NCI-H1105 (cell line): ENCODE measurements at places on chromosomes 5 and 9.

DNA sequence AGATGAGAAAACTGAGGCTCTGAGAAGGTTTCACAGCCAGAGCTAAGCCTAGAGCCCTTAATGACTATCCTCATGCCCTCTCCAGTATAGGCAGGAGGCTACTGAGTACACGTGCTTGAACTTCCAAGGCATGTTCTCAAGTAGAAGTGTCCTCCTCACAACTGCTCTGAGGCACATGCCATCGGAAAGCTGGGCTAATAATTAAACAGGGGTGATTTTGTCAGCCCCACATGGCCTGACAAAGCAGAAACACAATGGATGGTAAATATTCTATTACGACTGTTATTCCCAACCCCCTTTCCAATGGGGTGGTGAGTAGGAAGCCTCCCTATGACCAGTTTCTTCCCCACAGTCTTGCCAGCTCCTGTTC lies 34.3 kb downstream of the KCNIP1 start:
- DNase-seq: no peak

GRCh38 chr9:84794981-84795637 lies 125.6 kb downstream of the NTRK2 start:
- DNase-seq: no peak

DNA sequence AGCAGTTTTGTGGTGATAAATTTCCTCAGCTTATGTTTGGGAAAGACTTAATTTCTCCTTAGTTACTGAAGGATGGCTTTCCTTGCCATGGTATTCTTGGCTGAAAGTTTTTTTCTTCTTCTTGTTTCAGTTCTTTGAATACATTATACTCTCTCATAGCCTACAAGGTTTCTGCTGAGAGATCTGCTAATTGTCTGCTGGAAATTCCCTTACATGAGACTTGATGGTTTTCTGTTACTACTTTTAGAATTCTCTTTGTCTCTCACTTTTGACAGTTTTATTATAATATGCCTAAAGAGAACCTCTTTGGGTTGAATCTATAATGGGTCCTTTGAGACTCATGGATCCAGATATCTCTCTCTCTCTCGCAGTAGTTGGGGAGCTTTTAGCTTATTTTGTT lies 693.6 kb downstream of the PRELID2 start:
- DNase-seq: no peak

DNA sequence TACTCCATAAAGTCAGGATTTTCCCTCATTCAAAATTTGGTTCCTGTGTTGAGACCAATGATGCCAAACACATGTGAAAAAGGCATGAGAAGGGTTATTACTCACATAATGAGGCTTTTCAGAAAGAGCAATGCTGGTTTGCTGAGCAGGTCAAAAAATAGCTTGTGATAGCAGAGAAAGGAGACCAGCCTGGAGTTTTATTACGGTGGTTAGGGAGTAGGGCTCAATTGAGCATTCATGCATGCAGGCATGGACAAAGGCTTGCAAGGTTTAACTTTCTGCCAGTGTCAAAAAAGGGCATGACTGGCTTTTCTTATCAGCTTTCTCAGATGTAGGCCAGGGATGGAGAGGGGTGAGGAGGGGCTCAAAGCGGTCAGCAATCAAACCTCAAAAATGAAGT lies 628.3 kb downstream of the DNAH5 start:
- DNase-seq: no peak

GRCh38 chr5:112210430-112211005 lies 208.6 kb downstream of the EPB41L4A start:
- peak; percentile 9 for DNase-seq

- DNase-seq: no peak
These were observed 36.0 kb downstream of the GLDC start for GRCh38 chr9:6609497-6610016.

GRCh38 chr5:169089343-169089742 lies 211.6 kb downstream of the SLIT3 start:
- DNase-seq: no peak

DNA sequence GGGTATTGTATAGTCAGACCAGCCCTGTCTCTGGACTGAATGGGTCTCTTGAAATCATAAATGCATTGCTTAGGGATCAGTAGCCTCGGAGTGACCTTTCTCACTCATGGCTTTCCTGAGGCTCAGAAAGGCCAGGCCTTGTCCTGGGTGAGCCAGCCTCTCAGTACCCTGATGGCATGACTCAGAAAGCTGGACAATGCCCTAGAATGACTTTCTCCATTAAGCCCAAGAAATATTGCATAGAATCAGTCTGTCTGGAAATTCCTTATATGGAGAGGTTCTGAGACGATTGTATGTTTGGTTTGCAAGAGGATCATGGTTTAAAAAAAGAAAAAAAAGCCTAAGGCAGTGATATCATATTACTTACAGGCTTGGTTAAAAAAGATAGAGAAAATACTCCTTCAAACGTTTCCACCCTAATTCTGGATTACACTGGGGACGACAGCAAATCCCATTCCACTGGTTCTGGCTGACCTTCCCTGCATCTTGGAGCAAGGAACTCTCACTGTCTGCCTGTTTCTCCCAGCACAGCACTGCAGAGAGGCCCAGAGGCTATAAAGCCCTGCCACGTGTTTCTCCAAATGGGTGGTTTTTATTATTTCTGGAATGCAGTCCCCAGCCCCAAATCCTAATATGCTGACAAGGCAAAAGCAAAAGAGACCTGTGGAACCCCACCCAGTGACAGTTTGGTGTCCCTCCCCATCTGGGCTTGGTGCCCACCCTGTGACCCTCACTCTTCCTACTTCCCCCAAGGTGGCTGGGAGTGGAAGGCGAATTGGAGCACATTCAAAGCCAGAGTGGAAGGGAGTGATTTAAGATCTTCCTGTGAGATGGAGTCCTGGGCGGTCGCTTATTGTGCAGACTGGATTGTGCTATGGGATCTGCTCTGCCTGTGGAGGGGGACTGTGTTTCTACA lies 34.4 kb downstream of the MAP1B start:
- no peak for DNase-seq

DNA sequence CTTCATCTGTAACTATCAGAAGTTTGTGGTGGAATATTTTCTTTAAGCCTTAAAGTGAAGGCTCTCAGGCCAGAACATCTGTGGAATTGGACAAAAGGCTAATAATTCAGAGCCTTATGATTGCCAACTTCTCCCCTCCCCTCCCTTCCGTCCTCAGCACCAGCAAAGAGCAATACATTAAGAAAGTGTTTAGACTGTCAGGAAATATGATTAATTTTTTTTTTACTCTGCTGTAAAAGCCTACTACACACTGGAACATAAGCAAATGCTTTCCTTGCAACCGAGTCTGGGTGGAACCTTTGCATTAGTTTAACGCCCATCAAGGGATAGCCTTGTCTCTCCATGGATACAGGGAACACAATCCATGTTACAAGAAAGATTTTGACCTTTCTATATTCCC lies 110.3 kb upstream of the TARS1 start:
- DNase-seq: no peak
